Tongue (tissue), 3 donors: ENCODE measurements at places on chromosomes 7 and 10. TPM values are rescaled to one million over a fixed set of nuclear protein-coding genes. Genes with fewer than 3 reads are reported as not detected.

The IKZF1 gene
- 6.1 TPM for total RNA-seq

- no peak for DNase-seq
Observed at GRCh38 chr7:140454657-140455015, 24.7 kb downstream of the MKRN1 start.

The PGAM2 gene
- 433 TPM for total RNA-seq

DNA sequence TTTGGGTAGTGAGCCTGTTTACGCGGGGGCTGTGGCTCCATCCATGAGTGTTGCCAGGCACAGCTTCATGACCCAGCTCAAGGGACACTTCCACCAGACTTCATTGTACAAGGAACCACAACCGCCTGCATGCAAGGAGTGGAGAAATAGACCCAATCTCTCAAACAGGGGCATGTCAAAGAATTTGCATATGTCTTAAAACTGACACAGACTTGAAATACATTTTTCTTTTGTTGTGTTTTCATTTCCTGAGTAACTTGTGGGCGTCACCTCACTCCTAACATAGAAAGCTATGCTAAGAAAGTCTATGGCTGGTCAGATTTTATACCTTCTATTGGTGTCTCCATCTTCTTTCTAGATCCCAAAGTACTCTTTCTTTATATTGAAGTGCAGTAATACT, 266.2 kb upstream of the RNF32 start:
- DNase-seq, result no peak

DNA sequence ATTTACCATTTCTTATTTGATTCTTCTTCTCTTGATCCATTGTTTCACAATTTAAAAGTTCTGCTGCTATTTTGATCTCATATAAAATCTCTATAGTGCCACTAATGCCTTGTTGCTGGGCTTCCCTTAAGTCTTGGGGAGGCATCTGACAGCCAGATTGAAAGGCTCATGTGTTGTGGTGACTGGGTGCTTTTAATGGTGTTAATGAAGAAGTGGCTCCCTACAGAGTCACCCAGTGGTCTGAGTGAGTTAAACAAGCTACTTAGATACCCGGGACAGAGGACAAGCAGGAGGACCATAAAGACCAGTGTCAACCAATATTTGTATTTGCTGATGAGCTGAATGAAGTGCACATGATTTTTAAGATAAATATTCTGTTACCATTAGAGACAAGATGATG, 176.4 kb upstream of the HABP2 start:
- DNase-seq, result no peak

DNA sequence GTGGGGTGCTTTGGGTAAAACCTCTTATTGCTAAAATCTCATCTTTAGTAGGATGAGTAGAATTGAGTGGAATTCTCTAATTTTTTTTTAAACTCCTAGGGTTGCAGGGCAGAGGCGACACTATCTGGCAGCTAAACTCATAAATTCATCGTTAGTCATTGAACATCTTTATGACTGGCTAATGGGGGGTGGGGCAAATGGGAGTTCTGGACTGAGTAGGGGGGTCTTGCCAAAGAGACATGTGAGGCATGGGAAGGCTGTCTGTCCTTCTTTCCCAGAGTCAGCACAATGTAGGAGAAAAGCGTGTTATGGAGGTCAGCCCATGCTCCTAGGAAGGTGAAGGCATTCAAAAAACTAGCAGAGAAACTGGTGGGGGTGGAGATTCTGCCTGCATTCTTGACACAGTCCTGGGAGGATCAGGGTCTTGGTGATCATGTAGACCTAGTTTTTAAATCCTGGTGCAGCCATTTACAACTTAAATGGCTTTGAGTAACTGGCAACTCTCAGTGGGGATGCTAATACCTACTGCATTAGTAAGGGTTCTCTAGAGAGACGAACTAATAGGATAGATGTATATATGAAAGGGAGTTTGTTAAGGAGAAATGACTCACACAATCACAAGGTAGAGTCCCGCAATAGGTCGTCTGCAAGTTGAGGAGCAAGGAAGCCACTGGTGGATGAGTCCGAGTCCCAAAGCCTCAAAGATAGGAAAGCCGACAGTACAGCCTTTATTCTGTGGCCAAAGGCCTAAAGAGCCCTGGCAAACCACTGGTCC, 47.7 kb downstream of the EMX2 start:
- DNase-seq, result no peak

DNA sequence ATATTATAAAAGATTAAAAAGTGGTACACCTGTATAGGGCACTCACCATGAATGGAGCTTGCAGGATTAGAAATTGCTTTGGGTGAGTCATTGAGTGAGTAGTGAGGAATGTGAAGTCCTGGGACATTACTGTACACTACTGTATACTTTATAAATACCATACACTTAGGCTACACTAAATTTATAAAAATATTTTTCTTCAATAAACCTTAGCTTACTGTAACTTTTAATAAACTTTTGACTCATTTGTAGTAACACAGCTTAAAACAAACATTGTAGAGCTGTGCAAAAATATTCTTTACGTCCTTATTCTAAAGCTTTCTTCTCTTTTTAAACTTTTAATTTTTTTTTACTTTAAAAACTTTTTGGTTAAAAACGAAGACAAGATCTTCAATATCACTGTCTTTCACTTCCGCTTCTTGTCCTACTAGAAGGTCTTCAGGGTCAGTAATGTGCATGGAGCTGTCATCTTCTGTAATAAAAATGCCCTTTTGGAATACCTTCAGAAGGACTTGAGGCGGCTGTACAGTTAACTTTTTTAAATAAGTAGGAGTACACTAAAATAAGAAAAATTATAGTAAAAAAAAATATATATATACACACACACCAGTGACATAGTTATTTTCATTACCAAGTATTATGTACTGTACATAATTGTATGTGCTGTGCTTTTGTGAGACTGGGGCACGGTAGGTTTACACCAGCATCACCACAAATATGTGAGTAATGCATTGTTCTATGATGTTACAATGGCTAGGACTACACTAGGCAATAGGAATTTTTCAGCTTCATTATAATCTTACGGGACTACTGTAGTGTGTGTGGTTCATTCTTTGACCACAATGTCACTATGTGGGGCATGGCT, 3.5 kb downstream of the STK31 start:
- DNase-seq, result no peak

DNA sequence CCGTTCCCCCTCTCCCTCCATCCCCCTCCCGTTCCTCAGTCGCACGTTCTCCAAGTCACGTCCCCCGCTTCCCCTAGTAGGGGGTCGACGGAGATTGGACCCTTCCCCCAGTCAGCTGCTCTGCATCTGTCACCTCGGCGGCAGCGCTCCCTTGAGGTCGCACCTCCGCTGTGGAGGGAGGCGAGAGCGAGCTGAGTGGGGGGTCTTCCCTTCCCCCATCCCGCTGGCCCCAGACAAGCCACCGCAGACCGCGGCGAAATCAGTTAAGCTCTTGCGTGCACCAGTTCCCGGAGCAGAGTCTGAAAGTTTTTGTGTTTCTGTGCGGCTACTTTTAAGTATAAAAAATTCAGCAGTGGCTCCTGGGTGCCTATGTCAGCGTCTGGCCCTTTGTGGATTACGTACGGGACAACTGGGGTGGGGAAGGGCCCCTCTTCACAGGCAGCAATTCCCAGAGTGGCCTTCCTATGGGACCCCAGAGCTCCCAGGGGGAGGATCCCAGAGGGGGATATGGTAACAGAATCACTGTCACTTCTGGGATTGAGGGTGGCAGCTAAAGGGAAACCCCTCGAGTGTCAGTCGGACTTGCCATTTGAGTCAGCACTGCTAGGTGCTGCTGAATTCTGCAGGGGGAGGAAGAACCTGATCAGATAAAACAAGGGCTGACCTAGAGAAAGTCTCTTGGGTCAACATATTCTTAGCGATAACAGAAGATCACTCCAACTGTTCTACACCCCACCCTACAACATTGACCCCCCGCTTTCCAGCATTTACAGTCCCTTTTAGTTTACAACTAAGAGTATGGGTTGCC, 12.5 kb upstream of the DDIT4 start:
- DNase-seq, result no peak

The TFEC gene
- total RNA-seq, result 1.5 TPM

DNA sequence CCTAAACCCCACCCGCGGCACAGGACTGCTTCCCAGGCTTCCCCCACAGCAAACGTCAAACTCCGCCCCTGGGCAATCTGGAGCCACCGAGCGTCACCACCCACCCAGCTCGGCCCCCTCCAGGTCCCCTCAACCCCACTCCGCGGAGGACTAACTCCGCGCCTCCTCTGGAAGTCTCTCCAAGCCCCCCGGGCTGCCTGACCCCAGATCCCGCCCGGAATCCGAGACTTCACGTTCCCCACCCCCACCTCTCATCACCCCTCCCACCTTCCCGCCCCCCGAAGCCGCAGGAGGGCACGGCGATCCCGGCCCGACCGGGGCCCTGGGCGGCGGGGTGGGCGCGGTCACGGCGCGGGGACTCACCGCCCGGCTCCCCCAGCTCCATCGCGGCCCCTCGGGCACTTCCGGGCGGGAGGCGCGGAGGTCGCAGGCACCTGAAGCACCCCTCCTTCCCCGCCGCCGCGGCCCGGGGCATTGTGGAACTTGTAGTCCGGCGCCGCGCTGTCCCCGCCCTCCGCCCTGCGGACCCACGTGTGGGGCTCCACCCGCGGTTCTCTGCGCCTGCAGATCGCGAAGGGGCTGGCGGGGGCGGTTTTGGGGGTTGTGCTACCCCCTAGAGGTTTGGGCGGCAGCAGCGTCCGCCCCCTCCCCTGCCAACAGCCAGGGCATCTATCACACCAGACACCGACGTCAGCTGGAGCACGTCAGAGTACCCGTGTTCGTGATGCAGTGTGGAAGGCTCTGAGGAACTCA, at the start of gene TMUB1:
TSS of gene TMUB1 (minus strand) at position 423 of the 753 bp plus-strand sequence. CDS start 930 bp downstream, outside the sequence.
- DNase-seq, result peak; percentile 83

The NPSR1 gene
- not detected for total RNA-seq

GRCh38 chr10:62652564-62652963, 152.0 kb upstream of the ADO start:
- no peak for DNase-seq

GRCh38 chr10:88881922-88882645, 2.0 kb downstream of the STAMBPL1 start:
- DNase-seq, result no peak

The BEND7 gene
- 5.1 TPM for total RNA-seq

The ZNF488 gene
- total RNA-seq, result 1.4 TPM

GRCh38 chr10:52004342-52004949, 305.1 kb upstream of the CSTF2T start:
- DNase-seq, result peak; percentile 75

DNA sequence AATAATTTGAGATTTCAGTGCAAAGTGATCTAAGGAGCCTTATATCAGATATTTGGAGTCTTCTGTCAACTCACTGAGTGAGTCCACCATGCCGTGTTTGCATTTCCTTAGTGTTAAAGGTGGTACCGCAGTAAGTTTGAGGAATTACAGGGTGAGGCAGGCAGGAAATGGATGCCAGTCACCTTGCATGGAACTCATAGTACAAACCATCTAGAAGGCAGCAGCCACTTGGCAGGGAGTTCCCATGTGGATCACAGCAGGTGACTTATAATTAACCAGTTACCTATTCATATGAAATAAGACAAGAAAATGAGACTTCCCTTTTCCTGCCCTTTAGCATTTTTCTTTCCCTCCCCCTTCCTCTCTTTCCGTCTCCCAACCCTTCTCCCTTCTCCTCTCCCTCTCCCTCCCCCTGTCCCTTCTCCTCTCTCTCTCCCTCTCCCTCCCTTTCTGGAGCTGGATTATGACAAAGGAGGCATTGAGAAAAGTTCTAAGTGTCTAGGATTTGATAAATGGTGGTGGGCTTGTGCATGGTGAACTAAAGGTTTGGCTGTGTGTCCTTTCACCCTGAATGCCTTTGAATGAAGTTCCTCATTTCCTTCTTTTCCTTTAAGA, 94.1 kb downstream of the LRRC4 start:
- no peak for DNase-seq

DNA sequence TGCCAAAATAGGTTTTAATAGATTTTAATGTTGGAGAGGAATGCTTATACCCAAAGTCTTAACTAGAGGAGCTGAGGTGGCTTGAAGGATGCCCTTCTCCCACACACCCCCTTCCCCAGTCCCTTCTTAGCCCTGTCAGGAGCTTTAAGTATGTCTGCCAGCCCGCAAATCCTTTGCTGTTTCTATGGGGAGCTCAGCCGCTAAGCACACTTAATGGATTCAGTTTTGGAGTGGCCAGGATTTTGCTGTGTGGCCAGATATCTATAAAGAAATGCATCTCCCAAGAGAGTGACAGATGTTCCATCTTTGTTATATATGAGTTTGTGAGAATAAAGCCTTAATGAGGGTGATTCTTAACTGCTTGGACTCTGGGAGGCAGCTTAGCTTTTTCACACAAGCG, 152.9 kb upstream of the ZNF32 start:
- DNase-seq, result no peak

DNA sequence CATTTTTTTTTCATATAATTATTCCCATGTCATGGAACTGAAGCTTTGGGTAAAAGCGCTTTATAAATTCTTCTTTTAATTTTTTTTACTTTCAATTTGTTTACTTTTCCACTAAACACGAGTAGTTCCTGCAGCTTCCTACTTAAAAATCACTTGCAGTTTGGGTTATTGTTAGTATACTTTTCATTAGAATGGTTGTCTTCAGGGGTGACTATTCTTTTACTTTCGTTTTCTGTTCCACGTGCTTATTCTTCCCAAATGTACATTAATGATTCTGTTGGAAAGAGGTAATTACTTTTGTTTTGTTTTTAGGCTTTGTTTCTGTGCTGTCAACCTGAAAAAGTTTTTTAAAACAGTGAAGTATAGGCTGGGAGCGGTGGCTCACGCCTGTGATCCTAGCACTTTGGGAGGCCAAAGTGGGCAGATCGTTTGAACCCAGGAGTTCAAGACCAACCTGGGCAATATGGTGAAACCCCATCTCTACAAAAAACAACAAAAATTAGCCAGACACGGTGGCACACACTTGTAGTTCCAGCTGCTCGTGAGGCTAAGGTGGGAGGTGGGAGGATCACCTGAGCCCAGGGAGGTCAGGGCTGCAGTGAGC, 5.2 kb upstream of the CFAP69 start:
- no peak for DNase-seq

DNA sequence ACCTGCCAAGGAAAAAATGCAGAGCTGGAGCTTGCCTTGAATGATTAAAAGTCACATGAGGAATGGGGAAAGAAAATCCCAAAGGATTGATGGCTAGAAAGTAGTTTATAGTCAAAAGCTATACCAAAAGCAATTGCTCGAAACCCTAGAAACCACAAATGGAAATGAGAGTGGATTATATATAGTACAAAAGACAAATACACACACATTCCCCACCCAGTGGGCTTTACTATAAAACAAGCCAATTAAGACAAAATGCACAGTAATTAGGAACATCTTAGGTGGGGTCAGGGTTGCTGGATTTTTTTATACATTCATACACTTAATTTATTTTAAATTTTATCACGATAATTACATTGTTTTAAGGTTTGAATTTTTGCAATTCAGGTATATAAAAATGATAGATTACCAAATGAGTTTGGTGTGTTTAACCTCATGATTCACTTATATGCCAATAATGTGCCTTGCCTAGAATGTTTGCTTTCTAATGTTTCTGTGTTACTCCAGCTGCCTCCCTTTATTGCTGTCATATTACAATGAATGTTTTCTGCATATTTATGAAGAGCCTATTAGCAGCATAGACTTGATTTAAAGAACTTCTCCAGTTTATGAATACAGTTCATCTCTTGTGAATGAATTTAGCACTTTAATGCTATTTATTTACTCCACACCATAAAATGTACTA, 421.3 kb downstream of the EXOC4 start:
- DNase-seq, result no peak
